ENCODE measurements at places on chromosomes 7 and 10.

- no peak for DNase-seq
Measured at GRCh38 chr10:111446966-111447365, 370.1 kb downstream of the ADRA2A start.

GRCh38 chr7:73448609-73449008 lies 15.0 kb downstream of the FZD9 start:
- DNase-seq = no peak

DNA sequence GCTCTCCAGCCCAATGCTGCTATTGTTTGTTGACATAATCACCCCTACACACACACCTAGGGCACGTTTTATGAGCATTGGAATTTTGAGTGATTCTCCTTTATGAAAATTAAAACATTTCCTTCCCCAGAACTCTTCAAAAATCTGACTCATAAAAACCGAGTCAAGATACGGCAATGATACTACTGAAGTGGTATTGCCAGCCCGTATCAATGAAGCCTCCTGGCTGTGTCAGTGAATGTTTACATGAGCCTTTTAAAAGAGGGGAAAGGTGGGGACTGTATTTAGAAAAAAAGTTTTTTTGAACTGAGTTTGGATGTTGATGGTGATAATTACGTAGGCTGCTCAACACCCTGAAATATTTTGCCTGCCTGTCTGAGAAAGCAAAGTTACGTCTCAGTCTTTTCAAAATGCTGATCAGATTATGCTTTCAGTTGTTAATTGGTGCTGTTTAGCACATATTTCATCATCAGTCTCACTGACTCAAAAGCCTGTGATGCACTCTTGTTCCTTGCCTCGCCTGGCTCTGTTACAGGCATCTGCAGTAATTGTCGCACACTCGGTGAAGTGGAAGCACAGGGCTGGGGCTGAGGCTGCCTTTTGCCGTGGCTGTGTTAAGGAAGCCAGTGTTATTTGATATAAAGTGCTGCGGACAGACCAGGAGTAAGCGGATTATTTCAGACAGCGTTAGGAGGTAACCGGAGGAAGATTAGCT lies 157.4 kb upstream of the TCF7L2 start:
- peak; percentile 68 for DNase-seq

DNA sequence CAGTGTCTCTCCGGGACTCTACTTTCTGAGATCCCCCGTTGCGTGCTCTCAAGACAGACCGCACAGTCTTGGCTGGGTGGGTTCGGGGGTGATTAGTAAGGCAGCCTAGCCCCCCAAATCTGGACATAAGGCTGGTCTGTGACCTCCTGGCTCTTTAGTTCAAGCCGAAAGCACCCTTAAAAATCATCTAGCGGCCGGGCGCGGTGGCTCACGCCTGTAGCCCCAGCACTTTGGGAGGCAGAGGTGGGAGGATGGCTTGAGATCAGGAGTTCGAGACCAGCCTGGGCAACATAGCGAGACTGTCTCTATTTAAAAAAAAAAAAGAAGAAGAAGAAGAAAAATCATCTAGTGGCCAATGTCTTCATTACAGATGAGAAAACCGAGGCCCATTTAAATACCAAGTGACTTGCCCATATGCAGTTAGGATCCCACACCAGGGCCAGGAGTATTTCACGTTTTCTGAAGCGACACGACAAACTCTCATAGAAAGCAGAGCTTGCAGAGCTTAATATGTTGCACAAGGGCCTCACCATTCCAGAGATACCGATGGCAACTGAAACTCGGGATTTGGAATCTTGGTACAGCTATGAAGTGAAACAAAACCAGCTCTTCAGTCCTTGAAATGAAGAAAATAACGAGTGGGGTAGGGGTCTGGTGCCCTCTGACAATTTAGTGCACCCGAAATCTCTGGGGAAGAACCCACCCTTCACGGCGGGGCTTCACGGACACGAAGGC lies 703 bp upstream of the HILPDA start:
- peak; percentile 28 for DNase-seq

DNA sequence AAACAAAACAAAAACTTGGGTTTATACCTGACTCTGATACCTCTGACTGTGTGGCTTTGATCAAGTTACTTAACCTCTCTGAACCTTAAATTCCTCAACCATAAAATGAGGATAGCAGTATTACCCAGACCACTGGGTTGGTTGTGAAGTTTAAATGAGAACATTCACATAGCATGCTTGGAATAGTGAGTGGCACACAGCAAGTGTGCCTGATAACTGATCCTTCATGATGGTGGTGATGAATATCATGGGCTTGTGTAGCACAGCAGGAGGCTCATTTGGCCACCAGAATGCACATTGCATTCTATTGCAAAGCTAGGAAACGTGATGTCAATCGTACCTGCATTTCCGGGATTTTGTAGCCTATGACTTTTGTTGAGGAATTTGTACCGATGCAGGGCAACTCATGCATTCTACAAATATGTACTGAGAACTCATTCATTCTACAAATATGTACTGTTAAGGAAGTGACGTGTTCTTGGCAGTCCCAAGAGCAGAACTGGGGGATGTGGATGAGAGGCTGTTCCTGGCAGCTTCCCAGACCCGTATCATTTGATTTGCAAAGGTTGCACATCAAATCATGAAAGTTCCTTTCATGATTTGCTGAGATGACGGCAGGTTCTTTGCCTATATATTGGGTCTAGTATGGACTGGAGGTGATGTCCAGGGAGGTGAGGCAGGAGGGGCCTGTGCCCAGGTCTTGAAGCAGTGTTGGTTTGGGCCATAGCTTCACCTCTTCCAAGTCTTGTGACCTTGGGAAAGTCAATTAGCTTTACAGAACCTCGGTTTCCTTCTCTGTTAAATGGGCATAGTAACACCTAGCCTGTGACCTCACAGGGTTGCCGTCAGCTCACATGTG lies 94.6 kb upstream of the SMNDC1 start:
- peak; percentile 94 for DNase-seq

GRCh38 chr10:36094096-36094495 lies 452.0 kb upstream of the FZD8 start:
- DNase-seq = no peak

DNA sequence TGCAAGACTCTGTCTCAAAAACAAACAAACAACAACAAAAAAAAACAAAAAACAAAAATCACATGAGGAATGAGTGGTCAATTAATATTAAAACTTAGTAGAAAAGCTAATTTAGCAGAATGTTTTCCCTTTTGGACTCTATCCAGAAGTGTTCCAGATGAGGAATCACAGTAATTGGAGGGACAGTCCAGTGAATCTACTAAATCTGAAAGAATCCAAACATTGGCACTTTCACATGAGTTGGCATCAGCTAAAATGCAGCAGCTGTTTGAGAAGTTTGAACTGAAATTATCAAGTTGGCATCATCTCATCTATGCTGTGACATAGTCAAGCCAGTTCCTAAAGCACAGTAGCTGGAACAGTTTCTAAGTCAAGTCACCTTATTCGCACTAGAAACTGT lies 367.8 kb downstream of the PPP1R3A start:
- DNase-seq = no peak

DNA sequence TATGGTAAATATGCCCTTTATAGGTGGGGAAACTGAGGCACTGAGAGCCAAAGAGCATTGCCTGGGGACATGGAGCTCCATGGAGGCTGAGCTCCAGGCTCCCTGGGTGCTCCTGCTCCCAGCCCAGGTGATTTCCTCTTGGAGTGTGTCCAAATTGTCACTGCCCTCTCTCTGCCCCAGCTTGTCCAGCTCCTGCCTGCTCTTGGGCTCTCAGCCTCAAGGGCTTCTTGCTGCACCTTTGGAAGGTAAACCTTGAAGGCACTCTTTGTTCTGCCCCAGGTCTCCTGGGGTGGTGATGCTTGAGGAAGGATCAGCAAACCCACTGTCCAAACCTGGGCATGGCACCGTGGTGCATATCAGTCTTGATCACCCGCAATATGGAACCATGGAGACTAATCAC lies 166.1 kb downstream of the RPS24 start:
- no peak for DNase-seq

DNA sequence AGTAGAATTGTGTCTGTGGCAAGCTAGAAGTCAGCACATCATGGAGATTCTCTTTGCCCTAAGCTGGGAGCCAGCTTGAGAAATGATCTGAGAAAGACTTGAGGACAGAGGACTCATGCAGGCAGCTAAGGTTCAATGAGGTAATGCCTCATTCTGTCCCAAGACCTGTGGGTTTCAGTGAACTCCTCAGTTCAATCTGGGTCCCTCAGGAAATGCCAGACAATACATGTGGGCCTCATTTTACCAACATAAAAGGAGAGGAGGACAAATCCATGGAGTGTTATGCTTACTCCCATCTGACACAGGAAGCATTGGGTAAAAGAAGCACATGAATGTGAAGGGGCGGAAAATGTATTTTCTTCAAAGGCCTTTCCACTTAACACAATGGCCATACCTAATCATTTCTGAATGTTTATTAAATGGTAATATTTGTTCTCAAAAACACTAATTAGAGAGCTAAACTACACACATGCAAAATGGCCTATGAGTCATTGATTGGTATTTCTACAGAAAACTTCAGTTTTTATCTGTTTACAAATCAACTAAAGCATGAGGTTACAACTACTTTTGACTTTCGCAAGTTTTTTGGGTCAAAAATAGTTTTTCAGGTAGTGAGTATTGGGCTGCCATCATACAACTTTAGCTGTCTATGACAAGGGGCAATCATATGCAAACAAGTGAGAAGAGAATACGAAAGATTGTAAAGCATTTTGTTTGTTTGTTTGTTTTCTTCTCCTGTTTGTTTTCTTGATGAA lies 205.3 kb downstream of the CHRM2 start:
- peak; percentile 9 for DNase-seq

DNA sequence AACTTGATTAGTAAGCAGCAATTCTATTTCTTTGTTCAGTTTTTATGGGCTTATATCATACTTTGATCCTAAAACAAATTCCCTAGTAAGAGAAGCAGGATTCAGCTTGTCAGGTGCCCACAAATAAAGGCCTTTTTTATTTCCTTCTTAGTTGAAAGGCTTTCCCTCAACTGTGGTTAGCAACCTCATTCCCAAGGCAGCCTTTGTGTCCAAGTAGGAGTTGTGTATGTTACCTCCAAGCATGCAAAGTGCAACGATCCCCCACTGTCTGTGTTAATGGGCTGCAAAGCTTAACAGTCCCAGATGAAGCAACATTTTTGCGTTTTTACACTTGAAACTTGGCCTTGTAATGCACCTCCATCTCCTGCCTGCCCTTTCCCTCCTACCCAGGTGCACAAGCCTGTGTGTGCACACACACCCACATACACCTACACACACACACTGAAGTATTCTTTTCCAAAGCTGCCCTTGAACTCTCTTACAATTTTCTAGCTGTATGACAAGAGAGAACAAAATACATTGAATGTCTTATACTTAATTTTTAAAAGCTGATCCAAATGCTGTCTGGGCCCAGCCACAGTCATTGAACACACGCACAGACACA lies 278.2 kb downstream of the SNX13 start:
- DNase-seq = no peak

GRCh38 chr10:89275383-89275782 lies 23.8 kb upstream of the LIPA start:
- no peak for DNase-seq

- DNase-seq = no peak
Measured at GRCh38 chr7:105210721-105211205, 178.0 kb downstream of the SRPK2 start.

- DNase-seq = no peak
Measured at GRCh38 chr10:129896860-129897200, 67.2 kb downstream of the EBF3 start.

All from AG08395 (cell line).